D721Med (cell line): ENCODE measurements at places on chromosomes 3 and 15.

GRCh38 chr15:64051407-64052259 lies 5.3 kb upstream of the DAPK2 start:
- DNase-seq: no peak

GRCh38 chr15:57337868-57338411 lies 38.4 kb upstream of the CGNL1 start:
- no peak for DNase-seq

GRCh38 chr3:17398959-17399551 lies 343.4 kb downstream of the TBC1D5 start:
- DNase-seq: no peak

- no peak for DNase-seq
These were observed 41.5 kb upstream of the ATP2B2 start for GRCh38 chr3:10546820-10547263.

- DNase-seq: no peak
These were observed 1.7 kb downstream of the SKIL start for GRCh38 chr3:170359178-170359704.

DNA sequence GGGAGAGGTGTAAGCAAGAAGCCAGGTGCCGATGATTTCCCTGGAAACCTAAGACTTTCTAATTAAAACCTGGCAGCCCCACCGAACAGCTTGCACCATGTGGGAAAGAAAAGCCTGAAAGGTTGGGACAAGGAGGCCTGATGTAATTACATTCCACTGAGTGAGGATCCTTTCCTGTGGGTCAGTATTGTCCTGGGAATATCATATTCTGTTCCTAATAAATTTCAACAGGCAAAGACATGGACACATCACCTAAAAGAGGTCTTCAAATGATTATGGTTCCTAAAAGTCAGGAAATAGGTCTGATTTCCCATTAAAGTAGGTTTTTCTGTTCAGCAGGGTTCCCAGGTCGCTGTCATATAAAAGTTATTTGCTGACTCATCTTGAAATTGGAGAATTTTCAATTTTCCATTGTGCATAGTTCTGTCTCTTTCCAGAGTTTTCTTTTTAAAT lies 58.5 kb downstream of the DUT start:
- no peak for DNase-seq

- no peak for DNase-seq
These were observed 237.8 kb upstream of the GADL1 start for GRCh38 chr3:31132132-31132769.

- peak; percentile 38 for DNase-seq
These were observed 29.8 kb upstream of the SENP5 start for GRCh38 chr3:196837819-196838420.
